ENCODE measurements at places on chromosomes 13 and 19.
A peak's percentile ranks its signal among the peaks of the same experiment; 100 is the strongest.

DNA sequence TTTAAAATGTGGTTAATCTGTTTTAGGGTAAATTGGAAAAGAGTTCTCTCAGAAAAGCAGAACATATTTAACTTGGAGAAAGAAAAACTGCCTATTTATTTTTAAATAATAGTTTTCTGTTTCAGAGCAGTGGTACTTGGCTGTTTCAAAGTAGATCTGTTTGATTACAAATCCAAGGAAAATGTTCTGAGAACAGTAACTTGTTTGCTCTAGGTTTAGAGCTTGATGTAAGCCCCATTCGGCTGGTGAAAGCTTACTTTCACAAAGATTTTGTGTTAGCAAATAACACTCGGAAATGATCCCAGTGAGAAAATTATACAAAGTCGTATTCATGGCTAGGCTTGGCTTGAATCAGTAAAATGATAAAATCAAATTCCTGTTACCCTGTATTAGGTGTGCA lies 395.8 kb upstream of the GPC6 start:
- no peak for DNase-seq

- no peak for DNase-seq
Observed at GRCh38 chr19:6086068-6086788, 24.1 kb downstream of the RFX2 start.

- DNase-seq, result no peak
Observed at GRCh38 chr13:94516456-94516855, 37.0 kb upstream of the DCT start.

DNA sequence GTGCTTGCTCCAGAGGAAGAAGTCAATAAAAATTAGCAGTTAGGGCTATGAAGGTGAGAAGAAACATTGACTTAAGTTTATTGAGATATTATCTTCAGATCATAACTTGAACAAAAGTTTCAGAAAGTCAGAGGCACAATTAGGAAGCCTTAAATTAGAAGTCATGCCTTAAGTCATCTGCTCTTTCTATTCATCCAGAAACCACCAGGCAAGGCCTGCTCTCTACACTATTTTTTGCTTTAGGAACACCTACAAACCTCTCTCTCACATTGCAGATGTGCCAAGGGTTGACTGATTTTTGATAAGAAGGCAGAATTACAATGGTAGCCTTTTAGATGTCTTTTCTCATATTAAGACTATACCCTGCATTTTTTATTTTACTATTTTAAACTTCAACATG lies 268.7 kb downstream of the SPRY2 start:
- DNase-seq, result no peak

- no peak for DNase-seq
Observed at GRCh38 chr19:30743702-30744101, 371.5 kb downstream of the ZNF536 start.

DNA sequence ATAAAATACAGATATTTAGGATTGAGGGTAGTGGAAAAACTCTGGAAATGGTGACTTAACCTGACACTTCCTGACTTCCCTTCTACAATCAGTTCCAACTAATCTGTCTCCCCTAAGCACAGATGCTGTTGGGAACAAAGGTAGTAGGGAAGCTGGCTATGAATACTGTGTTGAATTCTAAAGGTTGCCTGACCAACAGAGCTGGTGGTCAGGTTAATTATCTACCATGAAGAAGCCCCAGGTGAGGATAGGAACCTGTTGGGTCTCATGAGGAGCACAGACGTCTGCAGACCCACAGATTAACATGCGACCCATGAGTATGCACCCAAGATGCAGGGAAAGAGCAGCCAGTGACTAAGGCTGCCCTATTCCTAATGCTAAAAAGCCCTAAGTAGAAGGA lies 172.3 kb downstream of the DIAPH3 start:
- DNase-seq, result no peak

GRCh38 chr19:38401148-38401547 lies 1.7 kb upstream of the FAM98C start:
- no peak for DNase-seq

- DNase-seq, result no peak
Observed at GRCh38 chr13:108755083-108755482, 125.7 kb downstream of the MYO16 start.

DNA sequence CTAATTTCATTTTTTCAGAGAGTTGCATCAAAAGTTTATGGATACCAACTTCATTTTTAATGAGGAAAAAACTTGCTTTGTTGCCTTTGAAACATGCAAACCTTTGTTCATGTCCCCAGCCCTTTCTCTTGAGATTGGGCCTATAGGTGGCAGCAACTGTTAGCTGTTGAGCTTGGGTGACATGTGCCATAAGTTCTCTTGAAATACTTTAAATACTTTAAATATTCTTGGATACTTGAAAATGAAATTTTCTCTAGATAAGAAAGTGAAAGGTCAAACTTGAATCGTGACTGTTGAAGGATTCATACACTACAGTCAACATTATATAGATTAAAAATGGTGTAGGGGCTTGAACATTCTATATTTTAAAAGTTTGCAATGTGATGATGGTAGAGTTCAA lies 294.9 kb downstream of the NDFIP2 start:
- no peak for DNase-seq

DNA sequence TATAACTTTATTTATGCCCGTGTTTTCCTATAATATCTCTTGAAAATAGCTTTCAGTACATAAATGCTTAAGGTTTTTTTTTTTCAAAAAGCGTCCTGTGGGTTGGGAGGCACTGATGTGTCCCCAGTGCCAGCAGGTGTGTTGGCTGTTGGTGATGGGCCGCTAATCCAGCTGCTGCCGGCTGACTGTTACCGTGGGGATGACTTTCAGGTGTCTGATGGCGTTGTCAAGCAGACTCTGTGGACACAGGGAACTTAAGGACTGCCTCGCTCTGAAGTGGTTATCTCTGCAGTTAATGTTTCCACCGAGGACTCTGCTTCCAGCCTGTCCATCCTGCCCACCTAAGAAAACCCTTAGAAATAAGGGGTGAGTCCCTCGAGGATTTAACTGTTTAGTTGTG lies 94.5 kb downstream of the ANKRD10 start:
- DNase-seq, result no peak

- DNase-seq, result no peak
Observed at GRCh38 chr13:114103801-114104654, 28.4 kb downstream of the RASA3 start.

- no peak for DNase-seq
Observed at GRCh38 chr19:19774354-19775033, 41.6 kb upstream of the ZNF14 start.

DNA sequence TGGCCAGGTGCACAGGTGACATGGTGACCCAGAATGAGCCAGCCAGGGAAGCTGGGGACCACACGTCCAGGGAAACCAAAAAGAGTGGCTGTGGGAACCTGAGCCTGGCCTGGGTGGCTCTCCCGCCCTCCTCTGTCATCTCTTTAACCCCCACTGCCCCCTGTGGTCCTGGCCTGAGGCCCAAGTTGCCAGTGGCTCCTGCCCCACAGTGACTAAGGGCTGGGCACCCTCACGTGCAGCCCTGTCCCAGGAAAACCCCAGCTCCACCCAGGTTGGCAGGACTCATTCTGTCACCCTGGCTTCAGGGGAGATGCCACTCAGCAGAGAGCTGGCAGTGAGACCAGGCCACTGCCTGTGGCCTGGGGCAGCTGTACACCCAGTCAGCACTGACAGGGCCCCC lies 30.6 kb upstream of the ISYNA1 start:
- DNase-seq, result no peak

DNA sequence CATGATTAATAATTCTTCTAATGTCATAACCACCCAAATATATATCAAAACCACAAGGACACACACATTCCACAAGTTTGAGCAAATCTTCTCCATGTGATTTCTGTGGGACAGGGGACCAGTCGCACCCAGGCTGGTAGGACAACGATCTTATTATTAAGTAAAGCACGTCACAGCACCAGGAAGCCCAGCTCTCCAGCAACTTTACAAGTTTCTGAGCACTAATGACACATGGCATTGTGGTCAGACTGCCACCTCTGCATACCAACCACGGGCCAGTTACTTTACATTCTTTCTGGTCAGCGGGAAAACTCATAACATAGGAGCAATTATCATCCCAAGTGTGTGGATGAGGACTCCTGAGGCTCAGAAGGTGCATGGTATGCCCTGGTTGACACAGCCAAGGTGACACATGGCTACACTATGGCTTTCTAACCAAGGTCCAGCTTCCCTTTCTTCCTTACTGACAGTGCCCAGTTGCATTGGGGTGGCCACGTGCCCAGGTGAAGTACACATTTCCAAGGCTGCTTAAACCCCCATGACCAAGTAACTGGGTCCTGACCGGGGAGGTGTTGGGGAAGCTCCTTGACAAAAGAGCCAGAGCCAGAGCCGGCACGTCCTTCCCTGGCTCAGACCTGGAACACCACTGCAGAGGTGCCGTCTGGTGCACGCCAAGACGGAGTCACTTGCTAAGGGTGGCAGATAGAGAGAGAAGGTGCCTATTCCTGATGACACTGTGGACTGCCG lies 27.4 kb downstream of the LATS2 start:
- no peak for DNase-seq

- DNase-seq, result no peak
Observed at GRCh38 chr13:103276775-103277498, 210.7 kb upstream of the SLC10A2 start.

DNA sequence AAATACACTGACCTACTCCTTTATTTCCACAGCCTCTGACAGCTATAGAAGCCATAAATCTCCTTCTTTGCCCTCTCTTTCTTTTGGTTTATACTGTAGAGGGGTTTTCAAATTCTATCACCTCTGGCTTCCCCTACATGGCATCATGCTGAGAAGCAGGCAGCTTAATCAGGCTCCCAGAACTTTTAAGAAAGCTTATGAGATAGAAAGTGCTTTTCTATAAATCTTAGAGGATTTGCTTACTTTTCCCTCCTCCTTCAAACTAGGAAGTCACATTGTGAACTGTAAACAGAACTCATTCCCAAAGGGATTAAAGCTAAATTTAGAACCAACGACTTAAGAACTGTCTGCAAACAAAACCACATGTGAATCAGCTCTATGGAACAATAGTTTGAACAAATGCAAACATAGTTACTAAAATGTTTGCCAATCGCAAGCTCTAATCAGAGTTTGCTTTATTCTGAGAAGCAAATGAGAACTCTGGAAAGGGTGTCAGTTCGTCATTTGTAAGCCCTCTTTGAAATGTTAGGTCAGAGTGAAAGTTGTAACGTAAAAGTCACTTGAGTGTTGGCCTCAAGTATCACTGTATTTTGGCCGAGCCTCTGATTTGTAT lies 344.1 kb downstream of the RFC3 start:
- no peak for DNase-seq

DNA sequence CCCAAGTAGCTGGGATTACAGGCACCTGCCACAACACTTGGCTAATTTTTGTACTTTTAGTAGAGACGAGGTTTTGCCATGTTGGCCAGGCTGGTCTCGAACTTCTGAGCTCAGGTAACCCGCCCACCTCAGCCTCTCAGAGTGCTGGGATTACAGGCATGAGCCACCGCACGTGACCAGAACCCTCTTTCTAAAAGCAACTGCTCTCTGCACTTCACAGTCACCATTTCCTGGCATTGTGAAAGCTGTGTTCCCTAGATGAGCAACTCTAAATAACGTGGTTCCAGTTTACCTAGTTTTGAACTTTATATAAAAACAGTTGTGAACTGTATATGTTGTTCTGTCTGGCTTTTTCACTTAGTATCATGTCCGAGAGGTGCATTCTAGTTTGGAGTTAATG lies 152.9 kb downstream of the SIPA1L3 start:
- DNase-seq, result no peak

DNA sequence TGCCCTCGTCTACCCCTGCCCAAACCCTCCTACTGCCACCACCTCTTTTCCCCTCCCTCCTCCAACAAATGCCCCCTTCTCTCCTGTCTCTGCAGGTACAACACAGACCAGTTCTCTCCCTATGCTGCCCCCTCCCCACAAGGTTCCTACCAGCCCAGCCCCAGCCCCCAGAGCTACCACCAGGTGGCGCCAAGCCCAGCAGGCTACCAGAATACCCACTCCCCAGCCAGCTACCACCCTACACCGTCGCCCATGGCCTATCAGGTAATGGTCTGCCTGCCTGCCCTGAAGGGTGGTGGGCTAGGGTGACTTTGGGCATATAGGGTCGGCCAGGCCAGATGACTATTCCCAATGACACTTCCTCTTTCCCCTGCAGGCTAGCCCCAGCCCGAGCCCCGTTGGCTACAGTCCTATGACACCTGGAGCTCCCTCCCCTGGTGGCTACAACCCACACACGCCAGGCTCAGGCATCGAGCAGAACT lies 6.5 kb upstream of the TIMM50 start:
- peak; percentile 61 for DNase-seq

- no peak for DNase-seq
Observed at GRCh38 chr19:30066781-30067759, 125.0 kb downstream of the URI1 start.

- no peak for DNase-seq
Observed at GRCh38 chr19:8638078-8638619, 7.7 kb downstream of the NFILZ start.

DNA sequence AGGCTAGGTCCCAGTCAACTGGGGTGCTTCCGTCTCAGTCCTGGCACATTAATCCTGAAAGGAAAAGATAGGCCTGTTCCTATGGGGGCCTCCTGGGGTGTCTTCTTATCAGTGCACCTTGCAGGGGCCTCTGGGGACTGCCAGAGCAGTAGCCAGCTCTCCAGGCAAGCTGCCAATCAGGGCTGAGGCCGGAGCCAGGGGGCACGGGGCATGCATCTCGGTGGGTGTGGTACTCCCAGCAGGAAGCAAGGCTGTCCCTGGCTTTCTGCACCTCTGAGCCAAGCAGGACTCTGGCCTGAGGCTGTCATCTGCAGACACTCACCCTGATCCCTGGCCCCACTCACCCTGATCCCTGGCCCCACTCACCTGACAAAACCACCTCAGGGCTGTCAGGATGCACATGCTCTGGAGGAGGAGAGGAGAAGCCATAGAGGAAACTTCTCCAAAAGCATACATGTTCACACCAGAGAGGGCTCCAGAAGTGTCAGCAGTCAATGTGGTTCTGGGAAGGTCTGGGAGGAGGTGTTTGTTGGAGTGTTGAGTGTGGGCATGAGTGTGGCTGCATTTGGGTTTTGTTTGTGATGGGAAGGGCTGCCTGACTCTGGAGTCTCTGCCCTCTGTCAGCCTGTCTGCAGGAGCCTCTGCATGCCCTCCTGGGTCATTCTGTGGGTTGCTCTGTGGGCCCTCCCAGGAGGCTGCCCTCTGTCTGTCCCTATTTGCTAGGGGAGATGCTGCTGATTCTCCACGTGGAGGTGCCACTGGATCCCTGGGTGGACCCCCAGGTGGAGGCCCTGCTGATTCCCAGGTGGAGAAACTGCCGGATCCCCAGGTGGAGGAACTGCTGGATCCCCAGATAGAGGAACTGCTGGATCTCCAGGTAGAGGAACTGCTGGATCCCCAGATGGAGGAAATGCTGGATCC lies 22.7 kb upstream of the KCTD15 start:
- no peak for DNase-seq

DNA sequence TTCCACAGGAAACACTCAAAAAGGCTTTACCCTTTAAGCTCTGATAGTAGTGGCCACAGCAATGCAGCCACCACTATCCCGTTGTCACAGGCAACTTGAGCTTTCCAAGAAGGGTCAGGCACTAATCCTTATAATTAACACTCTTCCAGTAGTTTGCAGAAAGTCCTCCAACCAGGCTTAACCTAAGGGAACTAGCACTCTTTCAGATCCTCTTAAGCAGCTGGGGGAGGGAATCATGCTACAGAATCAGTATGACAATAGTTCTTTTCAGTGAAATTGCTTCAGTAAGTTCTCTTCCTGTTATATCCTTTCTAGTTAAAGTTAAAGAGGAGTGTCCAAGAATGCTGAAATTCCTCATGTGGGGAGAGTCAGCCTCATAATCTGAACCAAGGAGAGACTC lies 82.2 kb downstream of the TNFSF11 start:
- DNase-seq, result no peak

- no peak for DNase-seq
Observed at GRCh38 chr13:97139691-97140090, 82.4 kb upstream of the MBNL2 start.

- no peak for DNase-seq
Observed at GRCh38 chr13:75021151-75021550, 460.8 kb downstream of the TBC1D4 start.
